ENCODE measurements at places on chromosomes 5 and 9.

GRCh38 chr5:176413255-176413565 is 3.1 kb downstream of the CLTB start:
- DNase-seq, result no peak

DNA sequence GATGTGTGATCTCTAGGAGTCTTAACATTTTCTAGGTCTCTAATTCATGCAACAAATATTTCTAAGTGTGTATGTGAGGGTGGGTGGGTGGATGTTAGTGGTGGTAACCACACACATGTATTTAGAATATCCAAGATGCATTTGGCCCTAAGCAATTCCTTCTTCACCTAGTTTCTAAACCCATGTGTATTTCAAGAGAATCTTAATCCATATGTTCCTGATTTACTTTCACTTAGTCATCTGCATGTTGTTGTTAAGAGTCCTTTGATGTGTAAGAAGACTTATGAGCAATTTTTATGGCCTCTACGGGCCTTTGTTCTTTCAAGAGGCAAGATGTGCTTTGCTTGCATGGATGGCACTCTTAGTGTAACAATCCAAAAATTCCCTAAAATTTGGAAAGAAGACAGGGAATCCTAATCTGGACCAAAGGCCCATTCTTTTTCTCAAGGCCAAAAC is 282.6 kb downstream of the SPATA31D1 start:
- DNase-seq, result no peak

DNA sequence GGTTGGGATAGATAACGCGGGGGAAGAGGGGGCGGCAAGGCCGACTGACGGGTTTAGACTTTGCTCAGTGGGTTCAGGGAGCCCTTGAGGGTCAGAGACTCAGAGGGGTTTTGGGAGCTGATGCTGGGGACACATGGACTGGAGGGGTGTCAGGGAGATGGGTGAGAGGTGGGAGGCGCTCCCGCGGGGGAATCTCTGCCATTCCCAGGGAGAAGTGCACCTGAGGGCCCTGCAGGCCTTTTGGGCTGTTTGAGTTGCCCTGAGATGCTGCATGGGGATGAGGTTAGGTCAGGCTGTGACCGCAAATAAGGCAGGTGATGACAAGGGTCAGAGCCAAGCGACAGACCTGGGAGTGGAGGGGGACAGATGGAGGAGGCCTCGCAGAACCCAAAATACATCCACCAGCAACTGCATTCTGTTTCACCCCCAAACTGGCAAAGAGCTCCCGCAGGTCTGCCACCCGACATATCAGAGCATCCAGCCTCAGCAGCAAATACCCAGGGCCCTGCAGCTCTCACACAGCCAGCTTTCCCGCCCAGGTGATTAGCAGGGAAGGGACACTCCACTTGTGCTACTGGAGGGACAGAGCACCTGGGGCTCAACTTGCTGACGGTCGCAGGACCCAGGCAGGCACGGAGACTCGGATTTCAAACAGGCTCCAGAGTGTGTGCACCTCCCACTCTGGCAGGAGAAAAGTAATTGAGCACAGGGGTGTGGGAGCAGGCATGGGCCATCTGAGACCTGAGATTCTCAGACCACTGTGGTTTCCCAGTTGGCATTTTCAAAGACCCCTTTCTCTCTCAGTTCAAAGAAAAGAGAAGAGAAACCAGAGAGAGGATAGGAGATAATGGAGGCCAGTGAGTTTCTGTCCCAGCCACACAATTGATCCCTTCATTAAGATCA is 26.4 kb downstream of the TMOD1 start:
- no peak for DNase-seq

GRCh38 chr5:132651838-132652469 is 6.0 kb upstream of the IL13 start:
- DNase-seq, result no peak

DNA sequence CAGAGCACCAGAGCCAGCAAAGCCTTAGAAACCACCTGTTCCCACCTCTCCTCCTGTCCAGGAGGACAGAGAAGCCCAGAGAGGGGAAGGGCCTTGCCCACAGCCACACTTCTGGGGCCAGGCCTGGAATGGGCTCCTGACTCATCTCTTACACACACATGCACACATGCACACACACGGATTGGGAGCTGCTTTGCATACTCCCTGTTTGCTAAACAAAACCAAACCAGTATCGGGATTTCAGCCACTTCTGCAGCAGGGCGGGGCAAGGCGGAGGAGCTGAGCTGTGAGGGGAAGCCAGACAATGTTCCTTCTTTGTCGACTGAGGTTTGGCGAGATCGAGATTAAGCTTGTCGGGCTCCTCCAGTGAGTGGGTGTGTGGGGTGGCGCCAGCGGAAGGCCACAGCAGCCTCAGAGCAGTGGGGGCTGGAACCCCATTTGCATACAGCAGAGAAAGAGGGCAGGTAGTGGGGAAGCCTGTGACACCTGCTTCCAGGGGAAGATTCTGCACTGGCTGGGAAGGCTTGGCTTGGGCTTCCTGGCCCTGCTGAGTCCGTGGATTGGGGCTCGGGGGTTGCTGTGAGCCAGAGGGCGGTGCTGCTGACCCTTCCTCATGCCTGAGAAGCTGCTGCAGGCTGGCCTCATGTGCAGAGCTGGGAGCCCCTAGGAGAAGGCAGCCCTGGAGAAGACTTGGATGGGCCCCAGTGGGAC is 16.1 kb downstream of the GFI1B start:
- no peak for DNase-seq

GRCh38 chr5:147437161-147437596 is 72.7 kb downstream of the DPYSL3 start:
- no peak for DNase-seq

DNA sequence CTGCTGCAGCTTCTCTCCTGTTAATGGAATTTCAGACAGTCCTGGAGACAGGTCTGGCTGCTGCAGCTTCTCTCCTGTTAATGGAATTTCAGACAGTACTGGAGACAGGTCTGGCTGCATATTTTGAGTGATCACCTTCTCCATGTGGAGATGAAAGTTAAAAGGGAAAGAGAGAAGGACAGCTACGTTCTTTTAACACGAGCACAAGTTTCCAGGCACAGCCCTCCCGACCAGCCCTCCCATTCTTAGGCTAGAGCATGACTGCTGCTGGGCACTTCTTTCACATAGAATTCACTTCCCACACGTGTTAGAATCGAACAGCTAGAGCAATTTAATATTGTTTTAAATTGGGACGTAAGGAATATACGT is 133.3 kb upstream of the DMRT1 start:
- DNase-seq, result no peak

GRCh38 chr5:142322747-142323479 is 1.9 kb downstream of the SPRY4 start:
- DNase-seq, result no peak

DNA sequence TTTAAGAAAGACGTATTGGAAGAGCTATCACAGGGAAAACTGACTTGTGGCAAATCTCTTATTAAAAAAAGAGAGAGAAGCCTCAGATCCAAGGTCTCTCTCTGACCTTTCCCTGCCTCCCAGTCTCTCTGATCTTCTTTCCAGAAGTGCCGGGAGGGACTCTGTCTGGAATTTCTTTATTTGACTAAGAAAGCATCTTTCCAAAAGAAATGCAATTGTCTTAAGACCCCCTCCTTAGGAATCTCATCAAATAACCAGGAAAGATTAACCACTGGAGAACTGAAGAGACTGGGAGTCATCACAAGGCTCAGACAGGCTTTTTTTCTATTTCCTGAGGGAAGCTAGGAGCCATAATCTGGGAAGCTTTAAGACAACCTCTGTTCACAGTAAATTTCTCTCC is 4.6 kb downstream of the C1QTNF3 start:
- DNase-seq, result no peak

- no peak for DNase-seq
These were observed 3.8 kb downstream of the PCDH1 start for GRCh38 chr5:141874262-141874964.

GRCh38 chr9:76441551-76442322 is 17.2 kb upstream of the GCNT1 start:
- DNase-seq, result peak; percentile 81

GRCh38 chr5:120567921-120568320 is 103.8 kb downstream of the PRR16 start:
- no peak for DNase-seq

- DNase-seq, result no peak
These were observed 49.6 kb downstream of the NDST1 start for GRCh38 chr5:150557509-150557872.

- no peak for DNase-seq
These were observed 5.1 kb upstream of the SLC22A4 start for GRCh38 chr5:132289097-132289496.

DNA sequence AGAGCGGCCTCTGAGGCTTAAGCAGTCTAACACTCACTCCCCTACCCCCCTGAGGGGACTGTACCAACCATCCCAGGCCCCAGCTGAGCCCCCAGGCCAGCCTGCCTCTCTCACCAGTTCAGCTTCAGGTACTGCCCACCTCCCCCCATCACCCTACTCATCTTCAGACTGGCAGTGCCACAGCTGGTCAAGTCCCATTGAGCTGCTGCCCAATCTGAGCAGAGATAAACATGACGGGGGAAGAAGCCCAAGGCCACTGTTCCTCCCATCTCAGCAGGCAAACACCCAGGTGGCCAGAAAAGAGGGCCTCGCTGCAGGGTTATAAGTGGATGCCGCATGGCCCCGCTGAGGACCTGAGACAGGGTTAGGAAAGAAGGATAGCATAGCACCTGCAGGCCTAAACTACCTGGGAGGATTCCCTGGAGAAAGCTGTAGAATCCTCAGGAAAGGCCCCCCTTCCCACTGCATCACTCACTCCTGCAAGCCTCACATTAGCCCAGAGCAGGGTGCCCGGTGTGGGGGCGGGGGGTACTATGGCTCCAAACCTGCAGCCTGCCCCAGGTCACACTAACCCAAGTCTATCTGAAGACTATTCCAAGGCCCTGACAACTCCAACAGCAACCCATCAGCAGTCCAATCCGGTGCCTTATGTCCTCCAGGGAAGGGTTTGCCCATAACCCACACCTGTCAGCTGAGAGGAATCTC is 3.6 kb downstream of the B4GALT1 start:
- no peak for DNase-seq

- DNase-seq, result peak; percentile 11
These were observed 744 bp upstream of the PPP2CA start for GRCh38 chr5:134226441-134227192.

DNA sequence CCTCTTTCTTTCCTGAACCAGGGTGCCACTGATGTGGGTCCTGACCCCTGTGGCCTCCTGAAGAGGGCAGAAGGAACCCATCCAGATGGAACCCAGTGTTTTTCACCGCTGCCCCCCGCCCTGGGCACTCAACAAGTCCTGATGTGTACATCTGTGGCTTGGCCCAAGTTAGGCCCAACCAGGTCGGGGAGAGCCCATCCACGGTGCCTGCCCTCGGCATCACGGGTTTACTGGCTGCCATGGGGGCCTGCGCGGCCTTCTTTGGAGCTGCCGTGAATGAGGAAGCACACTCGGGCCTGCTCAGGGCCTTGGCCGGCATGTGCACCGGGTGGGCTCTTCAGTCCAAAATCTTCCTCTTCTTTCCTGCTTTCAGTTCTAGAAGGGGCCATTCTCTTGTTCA is 5.8 kb downstream of the ECSCR start:
- no peak for DNase-seq

DNA sequence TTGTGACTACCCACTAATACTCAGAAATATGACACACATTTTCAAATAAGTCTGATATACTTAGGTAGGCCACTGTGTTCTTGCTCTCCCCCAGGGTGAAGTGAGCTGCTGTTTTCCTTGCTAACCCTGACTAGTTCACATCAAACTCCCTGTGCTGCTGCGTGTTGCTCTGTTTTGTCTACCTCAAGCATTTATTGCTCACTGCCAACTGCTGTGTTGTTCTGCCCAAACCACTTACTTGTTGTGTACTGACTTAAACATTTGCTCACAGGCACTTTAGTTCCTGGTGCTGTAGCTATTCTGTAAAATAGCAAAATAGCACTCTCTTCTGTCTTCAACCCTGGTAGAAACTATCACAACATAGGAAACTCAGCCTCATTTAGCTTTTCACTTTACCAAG is 255.7 kb downstream of the HCN1 start:
- no peak for DNase-seq

GRCh38 chr5:139038613-139039305 is 159.4 kb downstream of the SIL1 start:
- DNase-seq, result no peak

DNA sequence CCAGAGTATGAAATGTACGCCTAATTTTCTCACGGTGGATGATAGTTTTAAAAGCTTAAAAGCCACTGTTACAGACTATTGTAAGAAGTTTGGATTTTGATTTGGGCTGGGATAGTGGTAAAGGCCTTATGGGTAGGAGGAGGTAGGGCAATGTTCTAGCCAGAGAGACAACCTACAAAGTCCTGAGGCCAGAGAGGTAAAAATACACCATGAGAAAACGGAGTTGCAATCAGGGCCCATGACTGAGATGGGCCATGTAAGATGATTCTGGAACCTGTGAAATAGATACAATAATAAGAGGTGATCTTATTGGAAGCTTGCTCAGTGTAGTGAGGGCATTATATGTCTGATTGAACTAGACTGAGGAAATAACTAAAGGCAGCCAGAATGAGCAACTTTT is 188.8 kb downstream of the RFX3 start:
- DNase-seq, result no peak

DNA sequence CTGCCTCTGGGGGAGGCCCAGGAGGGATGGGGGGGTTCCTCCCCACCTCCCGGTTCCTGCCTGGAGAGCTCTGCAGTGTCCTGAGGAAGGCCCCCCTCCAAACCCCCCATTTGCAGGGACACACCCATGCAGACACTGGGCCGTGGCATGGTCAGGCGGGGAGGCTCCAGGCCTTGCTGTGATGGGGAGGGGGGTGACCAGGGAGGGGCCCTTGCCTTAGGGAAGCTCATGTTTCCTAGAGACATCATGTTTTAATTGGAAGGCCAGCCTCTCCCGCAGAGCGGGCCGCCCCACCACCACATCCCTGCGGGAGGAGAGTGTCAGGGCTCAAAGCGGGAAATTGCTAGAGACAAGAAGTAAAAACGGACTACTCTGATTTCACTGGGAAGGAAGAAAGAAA is 12.0 kb downstream of the PRRX2 start:
- no peak for DNase-seq

GRCh38 chr5:2738700-2739359 is 12.6 kb downstream of the IRX2 start:
- DNase-seq, result no peak

GRCh38 chr5:169591636-169592035 is 8.1 kb downstream of the SPDL1 start:
- DNase-seq, result no peak

DNA sequence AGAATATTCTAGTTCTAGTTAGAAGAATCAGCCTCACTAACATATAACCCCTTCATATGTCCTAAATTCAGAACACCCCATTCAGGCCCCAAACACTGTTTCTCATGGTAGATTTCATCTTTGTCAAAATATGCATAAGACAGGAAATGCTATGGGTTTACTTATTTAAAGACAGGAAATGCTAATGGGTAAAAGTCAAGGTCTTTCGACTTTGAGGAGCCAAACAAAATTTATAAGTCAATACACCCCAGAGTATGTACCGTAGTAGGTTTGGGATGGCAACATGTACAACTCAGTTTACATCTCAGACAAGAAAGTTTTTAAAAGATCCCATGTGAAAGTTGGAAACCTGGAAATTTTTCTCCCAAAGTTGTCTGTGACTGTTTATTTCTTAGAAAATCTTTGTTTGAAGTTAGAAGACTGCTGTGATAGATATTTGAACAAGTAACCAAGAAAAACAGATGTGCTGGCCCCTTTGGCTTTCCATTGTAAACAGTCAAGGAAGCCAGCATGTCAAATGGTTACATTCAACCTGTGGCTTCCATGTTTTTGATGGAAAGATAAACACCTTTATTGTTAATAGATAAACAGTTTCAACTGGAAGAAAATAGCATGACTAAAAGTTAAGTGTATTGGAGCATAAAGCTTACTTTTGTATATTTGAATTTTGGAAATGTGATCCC is 102.2 kb downstream of the INIP start:
- no peak for DNase-seq

GRCh38 chr9:89498852-89499480 is 1.1 kb upstream of the SEMA4D start:
- DNase-seq, result peak; percentile 76
